Type B pancreatic cell (in vitro differentiated cells): ENCODE measurements at places on chromosomes 2 and 18. TPM values are rescaled to one million over a fixed set of nuclear protein-coding genes. Genes with fewer than 3 reads are reported as not detected.

GRCh38 chr18:48558248-48558647 lies 19.4 kb downstream of the CTIF start:
- DNase-seq, result no peak
- no peaks in the 10 kb centered on the region for H3K36me3 ChIP-seq
- no peak overlapping the region for H3K27ac ChIP-seq
- no peak overlapping the region for H3K4me3 ChIP-seq

TUBB8B gene
- 0.36 TPM in 1 of 2 replicates, not detected in the other for total RNA-seq

- no peak overlapping the region for H3K27ac ChIP-seq
- no peaks in the 10 kb centered on the region for H3K36me3 ChIP-seq
- H3K4me1 ChIP-seq, result peaks cover 9% of the 10 kb centered on the region
- no peak overlapping the region for H3K4me3 ChIP-seq
- no peaks in the 10 kb centered on the region for H3K27me3 ChIP-seq
Measured at GRCh38 chr2:25201265-25201664, 32.9 kb upstream of the POMC start.

DNA sequence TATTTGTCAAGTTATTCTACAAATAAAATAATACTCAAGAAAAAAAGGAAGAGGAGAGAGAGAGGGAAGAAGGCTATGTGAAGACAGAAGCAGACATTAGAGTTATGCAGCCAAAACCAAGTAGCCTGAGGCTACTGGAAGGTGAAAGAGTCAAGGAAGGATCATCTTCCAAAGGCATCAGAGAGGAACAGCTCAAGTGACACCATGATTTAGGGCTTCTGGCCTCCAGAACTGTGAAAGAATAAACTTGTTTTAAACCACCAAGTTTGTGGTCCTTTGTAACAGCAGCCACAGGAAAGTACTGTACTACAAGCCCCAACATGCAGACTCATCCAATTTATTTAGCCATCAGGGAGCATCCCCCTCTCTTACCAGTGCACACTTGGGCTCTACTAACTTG lies 788.5 kb upstream of the LRRTM1 start:
- no peak overlapping the region for H3K4me3 ChIP-seq
- H3K27me3 ChIP-seq, result no peaks in the 10 kb centered on the region
- no peaks in the 10 kb centered on the region for H3K36me3 ChIP-seq
- no peak overlapping the region for H3K27ac ChIP-seq
- no peak for DNase-seq

MAPRE3 gene
- 13.5 and 14.4 TPM in 2 replicates for total RNA-seq

BCL2 gene
- 16.5 and 21.9 TPM in 2 replicates for total RNA-seq

FNDC4 gene
- total RNA-seq, result 3.9 and 11.7 TPM in 2 replicates

- peaks cover 8% of the 10 kb centered on the region for H3K27me3 ChIP-seq
- no peak overlapping the region for H3K4me3 ChIP-seq
- no peak for DNase-seq
Measured at GRCh38 chr2:31277621-31278020, 43.7 kb downstream of the EHD3 start.

DNA sequence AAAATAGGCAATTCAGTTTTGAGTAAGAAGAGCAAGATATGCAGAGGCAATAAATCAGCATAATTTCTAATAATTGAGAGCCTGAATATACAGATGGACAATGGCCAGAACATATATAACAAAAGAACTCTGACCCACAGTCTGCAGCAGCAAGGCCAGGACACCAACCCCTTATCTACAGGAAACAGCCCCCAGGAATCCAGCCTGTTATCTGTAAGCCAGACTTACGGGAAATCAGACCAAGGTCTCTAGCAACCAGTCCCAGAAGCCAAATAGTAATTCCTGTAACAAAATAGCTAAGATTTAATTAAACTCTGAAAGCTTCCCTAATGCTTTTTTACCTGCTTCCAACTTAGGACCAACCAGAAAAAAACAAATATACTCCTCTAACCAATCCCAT lies 434.5 kb upstream of the GYPC start:
- no peak overlapping the region for H3K27ac ChIP-seq
- H3K27me3 ChIP-seq, result no peaks in the 10 kb centered on the region
- H3K4me3 ChIP-seq, result no peak overlapping the region
- no peaks in the 10 kb centered on the region for H3K36me3 ChIP-seq
- DNase-seq, result no peak

DNA sequence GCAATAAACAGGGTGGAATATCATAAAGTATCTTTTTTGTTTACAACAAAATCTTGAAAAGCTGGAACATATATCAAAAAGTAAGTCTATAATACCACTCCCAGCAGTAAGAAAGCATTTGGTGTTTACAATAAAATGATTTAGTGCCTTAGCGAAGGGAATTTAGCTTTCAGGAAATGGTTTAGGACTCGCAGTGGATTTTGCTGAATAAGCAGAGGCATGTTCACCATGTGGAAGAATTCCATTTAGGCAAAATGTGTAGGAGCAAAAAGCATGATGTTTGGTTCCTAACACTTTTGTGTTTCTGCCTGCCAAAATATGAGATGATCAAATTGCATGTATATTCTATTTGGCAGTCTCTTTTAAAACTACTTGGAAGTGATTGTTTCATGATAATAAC lies 163.6 kb downstream of the AGPS start:
- H3K4me1 ChIP-seq, result peaks cover 4% of the 10 kb centered on the region
- H3K27ac ChIP-seq, result no peak overlapping the region
- no peaks in the 10 kb centered on the region for H3K36me3 ChIP-seq
- no peaks in the 10 kb centered on the region for H3K27me3 ChIP-seq
- no peak for DNase-seq

DNA sequence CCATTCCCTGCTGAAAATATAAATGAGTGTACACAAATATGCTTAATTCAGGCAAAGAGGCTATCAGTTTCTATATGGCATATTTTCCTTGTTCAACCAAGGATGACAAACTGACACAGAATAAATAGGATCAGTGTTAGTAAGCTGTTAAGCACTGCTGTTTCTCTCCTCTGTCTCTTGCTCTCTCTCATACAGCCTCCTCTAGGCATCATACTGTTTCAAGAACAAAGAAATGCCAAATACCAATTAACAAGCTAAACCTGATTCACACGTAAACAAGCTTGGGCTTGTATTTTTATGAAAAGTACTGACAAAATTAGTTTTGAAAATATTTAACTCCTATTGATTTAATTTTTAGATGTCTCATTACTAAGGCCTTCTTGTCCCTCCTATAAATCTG lies 1027.2 kb upstream of the ACVR2A start:
- H3K36me3 ChIP-seq, result no peaks in the 10 kb centered on the region
- H3K4me3 ChIP-seq, result no peak overlapping the region
- no peaks in the 10 kb centered on the region for H3K4me1 ChIP-seq
- H3K27ac ChIP-seq, result no peak overlapping the region

DNA sequence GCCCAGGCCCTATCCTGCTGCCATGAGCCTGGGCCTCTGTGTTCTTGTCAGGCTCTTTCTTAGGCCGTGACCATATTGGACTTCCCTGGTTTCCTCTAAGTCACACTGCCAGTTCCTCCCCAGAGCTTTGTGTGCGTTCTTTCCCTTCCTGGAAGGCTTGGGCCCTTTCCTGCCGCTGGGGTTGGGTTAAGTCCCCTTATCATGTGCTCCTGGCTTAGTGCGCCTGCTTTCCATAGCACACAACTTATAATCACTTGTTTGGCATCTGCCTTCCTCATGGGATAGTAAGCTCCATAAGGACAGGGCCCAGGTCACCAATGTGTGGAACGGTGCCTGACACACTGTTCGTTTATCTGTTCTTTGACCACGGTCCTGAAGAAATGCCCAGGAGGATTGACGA lies 31.3 kb downstream of the NIFK start:
- no peak overlapping the region for H3K27ac ChIP-seq
- no peaks in the 10 kb centered on the region for H3K36me3 ChIP-seq
- no peaks in the 10 kb centered on the region for H3K27me3 ChIP-seq
- peaks cover 13% of the 10 kb centered on the region for H3K4me1 ChIP-seq

DNA sequence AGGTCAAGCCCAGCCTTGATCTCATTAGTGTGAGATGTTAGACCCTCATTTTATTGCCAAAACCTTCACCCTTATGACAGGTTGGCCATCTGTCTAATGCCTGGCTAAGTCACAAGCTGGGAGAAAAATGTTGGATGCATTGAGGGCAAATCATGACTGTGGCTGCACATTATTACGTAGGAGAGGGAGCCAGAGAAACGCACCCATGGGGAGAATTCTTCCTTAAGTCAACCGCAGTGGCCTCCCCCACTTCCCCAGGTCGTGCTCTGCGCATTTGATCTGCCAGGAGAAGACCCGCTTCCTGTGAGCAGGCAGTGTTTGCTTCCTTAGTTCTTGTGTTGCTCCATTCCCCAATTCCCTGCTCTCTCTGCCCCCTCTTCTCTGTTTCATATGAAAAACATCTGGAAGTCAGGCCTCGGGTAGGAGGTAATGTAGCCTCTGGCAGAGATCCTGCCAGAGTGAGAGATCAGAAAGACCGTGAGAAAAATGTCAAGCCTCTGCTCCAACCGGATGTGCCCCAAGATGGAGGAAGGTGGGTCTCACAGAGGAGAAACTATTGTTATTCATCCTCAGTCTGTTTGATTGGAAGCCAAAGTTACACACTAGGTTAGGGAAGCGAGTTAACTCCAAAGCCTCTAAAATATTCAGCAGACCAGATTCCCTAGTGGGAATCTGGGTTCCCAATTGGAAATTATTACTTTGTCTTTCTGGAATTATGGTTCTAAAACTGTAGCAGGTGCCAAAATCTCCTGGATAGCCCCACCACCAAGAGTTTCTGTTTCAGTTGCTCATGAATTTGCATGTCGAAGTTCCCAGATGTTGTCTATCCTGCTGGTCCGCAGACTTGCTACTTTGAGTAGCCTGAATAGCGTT lies 144.3 kb upstream of the PELI1 start:
- peaks cover 24% of the 10 kb centered on the region for H3K4me1 ChIP-seq
- H3K27me3 ChIP-seq, result no peaks in the 10 kb centered on the region
- peak overlapping the region; percentile 12 for H3K27ac ChIP-seq

- peaks cover 30% of the 10 kb centered on the region for H3K36me3 ChIP-seq
- H3K27ac ChIP-seq, result no peak overlapping the region
- DNase-seq, result no peak
- no peak overlapping the region for H3K4me3 ChIP-seq
- H3K27me3 ChIP-seq, result no peaks in the 10 kb centered on the region
Measured at GRCh38 chr18:9609190-9609589, 5.2 kb downstream of the PPP4R1 start.

DNA sequence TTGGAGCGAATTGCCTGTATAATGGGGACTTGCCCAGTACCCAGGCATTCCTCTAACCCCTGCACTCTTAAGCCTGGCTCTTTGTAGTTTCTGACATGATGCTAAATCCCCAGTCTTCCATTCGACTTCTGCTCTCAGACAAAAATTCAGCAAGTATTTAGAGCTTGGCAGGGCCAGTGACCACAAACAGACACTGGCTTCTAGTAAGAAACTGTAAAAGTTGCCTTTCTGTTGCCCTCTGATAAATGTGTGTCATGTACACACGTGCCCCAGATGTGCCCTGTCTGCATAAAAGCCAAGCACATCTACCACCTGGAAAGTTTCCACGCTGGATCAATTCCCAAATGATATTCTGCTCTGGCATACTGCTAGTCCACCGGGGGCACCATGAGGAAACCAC lies 18.0 kb downstream of the PAX3 start:
- no peak for DNase-seq
- H3K27me3 ChIP-seq, result peaks cover 96% of the 10 kb centered on the region
- H3K27ac ChIP-seq, result no peak overlapping the region
- no peaks in the 10 kb centered on the region for H3K36me3 ChIP-seq
- no peak overlapping the region for H3K4me3 ChIP-seq

DNA sequence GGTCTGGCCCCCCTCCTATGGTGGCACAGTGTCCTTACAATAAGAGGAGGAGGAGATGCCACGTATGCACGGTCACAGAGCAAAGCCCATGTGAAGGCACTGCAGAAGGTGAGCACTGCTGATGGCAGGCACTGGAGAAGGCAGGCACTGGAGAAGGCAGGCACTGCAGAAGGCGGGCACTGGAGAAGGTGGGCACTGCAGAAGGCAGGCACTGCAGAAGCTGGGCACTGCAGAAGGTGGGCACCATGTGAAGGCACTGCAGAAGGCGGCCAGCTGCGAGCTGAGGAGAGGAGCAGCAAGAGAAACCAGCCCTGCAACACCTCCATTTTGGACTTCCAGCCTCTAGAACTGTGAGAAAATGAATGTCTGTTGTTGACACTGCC lies 46.3 kb downstream of the MEX3C start:
- peaks cover 5% of the 10 kb centered on the region for H3K4me1 ChIP-seq
- no peak for DNase-seq
- H3K27me3 ChIP-seq, result no peaks in the 10 kb centered on the region

DNA sequence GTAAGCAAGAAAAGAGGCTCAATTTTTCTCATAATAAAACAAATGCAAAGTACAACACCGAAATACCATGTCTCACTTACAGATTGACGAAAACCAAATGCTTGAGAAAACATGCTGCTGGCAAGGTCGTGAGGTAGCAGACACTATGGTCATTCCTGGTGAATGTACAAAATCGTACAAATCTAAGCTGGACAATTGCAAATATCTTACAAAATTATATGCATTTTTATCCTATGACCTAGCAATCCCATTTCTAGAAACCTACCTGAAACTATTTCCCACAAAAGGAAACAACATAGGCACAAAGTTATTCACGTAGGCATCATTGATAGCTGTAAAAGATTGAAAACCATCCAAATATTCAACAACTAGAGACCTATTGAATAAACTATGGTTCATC lies 54.0 kb downstream of the SCG2 start:
- no peak overlapping the region for H3K4me3 ChIP-seq
- H3K27me3 ChIP-seq, result no peaks in the 10 kb centered on the region

GRCh38 chr2:86636842-86637241 lies 13.2 kb upstream of the RNF103 start:
- no peaks in the 10 kb centered on the region for H3K27me3 ChIP-seq
- H3K4me1 ChIP-seq, result peaks cover 5% of the 10 kb centered on the region
- H3K4me3 ChIP-seq, result no peak overlapping the region

DNA sequence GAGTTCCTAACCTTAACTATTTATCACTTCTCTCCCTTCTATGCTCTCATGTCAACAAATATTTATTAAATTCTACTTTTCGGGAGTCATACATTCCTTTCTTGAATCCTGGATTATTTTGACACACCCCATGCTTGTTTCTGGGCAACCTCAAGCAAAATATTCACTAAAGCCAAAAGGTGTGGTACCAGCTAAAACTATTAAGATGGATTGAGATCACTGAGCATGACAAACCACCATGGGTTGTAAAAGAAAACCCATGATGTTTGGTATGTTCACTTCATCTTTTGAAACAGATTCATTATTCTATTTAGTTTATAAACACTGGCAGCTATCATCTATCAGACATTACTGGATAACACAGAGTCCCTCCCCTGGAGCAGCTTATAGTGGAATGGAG lies 32.5 kb downstream of the DPP4 start:
- H3K27me3 ChIP-seq, result no peaks in the 10 kb centered on the region
- no peak for DNase-seq
- no peak overlapping the region for H3K27ac ChIP-seq
- no peaks in the 10 kb centered on the region for H3K36me3 ChIP-seq
- no peak overlapping the region for H3K4me3 ChIP-seq
- no peaks in the 10 kb centered on the region for H3K4me1 ChIP-seq

CRYGC gene
- total RNA-seq, result not detected in 2 replicates

- H3K4me1 ChIP-seq, result peaks cover 41% of the 10 kb centered on the region
- peak overlapping the region; percentile 45 for H3K27ac ChIP-seq
- DNase-seq, result no peak
- H3K36me3 ChIP-seq, result peaks cover 37% of the 10 kb centered on the region
- H3K27me3 ChIP-seq, result no peaks in the 10 kb centered on the region
Measured at GRCh38 chr2:8922431-8922830, 81.1 kb downstream of the MBOAT2 start.

MAP4K4 gene
- total RNA-seq, result 82.0 and 166 TPM in 2 replicates

COL5A2 gene
- 38.5 and 137 TPM in 2 replicates for total RNA-seq

GRCh38 chr2:215271446-215271845 lies 40.4 kb upstream of the ATIC start:
- H3K27me3 ChIP-seq, result no peaks in the 10 kb centered on the region
- H3K36me3 ChIP-seq, result no peaks in the 10 kb centered on the region
- H3K27ac ChIP-seq, result no peak overlapping the region
- no peaks in the 10 kb centered on the region for H3K4me1 ChIP-seq
- no peak overlapping the region for H3K4me3 ChIP-seq
